ENCODE measurements at places on chromosomes 3 and 15.
A peak's percentile ranks its signal among the peaks of the same experiment; 100 is the strongest.

DNA sequence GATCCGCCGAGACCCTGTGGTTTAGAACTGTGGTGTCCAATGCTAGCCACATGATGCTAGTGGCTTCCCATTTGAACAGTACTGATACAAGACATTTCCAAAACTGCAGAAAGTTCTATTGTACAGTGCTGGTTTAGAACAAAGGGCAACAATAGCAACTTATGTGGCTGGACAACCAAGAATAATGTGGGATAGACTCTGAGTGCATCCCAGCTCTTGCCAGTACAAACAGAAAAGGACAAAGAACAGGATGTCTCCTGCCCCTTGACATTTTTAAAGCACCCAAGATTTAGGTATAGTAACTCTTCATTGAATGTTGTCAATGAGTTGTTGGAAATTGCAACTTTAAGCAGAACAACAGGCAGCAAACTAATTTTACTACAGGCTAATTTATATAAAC is 107.3 kb downstream of the ZNF385D start:
- no peak for DNase-seq

DNA sequence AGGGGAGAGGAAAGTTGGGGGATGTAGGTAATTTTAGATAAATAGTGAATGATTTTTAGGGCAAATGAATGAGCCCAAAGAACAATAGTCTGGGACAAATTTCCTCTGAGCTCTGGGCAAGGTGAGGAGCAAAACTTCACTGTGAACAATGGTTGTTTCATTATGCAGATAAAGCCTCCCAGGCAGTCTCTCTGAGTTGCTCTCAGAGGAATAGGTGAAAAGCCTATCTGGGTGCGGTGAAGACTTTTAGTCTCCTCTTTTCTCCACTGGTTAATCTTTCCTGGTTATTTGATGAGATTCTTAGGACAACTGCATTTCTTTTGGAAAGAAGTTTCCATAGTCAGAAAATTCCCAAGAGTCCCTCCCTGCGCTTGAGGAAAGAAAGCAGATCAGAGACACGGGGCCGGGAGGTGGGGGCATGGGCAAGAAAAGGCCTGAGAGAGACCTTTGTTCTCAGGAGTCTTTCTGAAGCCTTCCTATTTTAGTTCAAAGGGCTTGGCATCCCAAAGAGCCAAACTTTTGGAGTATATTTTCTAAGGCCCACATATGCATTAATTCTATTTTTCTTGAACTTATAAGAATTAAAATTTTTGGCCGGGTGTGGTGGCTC is 353.6 kb upstream of the SLCO3A1 start:
- no peak for DNase-seq

DNA sequence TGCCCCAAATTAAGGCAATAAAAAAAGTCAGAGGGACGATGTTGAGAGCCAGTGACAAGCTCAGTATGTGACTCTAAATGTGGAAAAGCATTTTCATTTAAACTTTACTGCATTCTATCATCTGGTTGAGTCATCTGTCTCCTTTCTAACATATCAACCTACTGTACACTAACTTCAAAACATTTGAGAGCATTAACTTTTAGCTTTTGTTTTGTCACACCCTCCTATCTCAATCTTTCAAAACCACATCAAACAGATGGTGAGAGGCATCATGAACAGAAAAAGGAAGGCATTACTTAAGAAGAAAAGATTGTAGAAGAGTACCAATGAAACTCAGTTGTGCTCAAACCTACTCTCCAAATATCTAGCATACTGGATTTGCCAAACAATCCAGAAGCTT is 4.8 kb downstream of the LRRC58 start:
- DNase-seq, result no peak

- DNase-seq, result no peak
Measured at GRCh38 chr3:185705498-185705897, 119.3 kb downstream of the IGF2BP2 start.

- DNase-seq, result no peak
Measured at GRCh38 chr15:82570721-82571508, 30.7 kb upstream of the RPS17 start.

DNA sequence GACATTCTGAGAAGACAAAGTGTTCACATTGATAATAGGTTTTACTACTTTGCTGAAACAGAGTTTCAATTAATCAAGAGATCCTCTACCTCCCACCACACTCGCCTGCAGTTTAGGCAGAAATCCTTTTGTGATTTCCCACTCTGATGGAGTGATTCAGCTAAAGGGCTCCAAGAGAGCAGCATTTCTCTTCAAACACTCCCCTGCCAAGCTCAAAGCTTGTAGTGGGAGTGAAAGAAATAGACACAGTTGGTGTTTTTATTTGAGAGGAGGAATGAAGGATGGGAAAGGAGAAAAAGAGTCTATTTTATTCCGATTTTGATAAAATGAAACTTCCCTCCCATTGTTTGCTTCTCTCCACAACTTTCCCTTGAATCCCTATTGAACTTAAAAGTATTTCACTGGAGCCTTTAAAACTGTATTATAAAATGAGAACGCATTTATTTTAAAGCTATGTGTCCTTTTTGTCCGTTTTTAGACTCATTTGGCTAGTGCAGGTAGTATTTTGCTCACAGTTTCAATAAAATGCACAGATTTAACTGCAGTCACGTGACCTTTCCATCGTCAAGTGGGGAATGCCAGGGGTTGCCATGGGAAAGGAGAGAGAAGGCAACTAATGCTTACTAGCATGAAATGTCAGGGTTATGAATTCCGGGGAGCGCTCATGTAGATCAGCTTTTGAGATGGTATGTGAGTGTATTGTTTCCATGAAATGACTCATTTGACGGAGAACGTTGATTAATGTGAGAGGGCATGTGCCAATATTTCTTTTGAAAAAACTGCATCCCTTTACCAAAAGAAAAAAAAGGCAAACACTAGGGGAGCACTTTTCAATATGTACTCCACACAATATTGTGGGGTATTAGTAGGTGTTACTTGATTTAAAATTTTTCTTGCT is 7.7 kb upstream of the OSBPL11 start:
- peak; percentile 2 for DNase-seq

DNA sequence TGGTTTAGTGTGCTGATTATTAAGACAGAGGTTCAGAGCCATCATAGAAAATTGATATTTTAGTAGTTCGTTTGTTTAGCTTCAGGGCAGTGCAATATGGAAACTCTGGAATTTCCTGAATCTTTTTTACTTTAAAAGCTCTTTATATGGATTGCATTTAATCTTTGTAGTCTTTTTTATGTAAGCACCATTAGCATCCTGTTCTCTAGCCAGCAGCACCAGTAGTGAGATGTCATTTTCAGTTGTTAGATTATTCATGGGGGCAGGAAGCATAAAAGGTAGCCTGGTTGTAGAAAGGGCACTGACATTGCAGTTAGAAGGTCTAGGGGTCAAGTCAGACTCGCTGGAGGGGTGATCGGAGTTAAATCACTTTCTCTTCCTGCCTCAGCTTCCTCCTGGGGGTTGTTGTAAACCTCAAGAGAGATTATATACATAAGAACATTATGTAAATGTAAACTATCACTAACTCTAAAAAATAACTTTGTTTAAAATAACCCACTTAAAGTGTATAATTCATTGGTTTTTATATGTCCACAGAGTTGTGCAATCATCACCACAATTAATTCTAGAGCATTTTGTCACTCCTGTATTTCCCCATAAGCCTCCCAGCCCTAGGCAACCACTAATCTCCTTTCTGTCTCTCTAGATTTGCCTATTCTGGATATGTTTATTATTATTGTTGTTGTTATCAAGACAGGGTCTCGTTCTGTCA is 31.4 kb upstream of the ITPKA start:
- no peak for DNase-seq

GRCh38 chr3:196344663-196345062 is 6.5 kb upstream of the TM4SF19 start:
- DNase-seq, result peak; percentile 95

GRCh38 chr3:12797124-12797891 is 828 bp downstream of the CAND2 start:
- DNase-seq, result no peak

GRCh38 chr15:85404176-85404917 is 23.9 kb downstream of the AKAP13 start:
- DNase-seq, result peak; percentile 40

DNA sequence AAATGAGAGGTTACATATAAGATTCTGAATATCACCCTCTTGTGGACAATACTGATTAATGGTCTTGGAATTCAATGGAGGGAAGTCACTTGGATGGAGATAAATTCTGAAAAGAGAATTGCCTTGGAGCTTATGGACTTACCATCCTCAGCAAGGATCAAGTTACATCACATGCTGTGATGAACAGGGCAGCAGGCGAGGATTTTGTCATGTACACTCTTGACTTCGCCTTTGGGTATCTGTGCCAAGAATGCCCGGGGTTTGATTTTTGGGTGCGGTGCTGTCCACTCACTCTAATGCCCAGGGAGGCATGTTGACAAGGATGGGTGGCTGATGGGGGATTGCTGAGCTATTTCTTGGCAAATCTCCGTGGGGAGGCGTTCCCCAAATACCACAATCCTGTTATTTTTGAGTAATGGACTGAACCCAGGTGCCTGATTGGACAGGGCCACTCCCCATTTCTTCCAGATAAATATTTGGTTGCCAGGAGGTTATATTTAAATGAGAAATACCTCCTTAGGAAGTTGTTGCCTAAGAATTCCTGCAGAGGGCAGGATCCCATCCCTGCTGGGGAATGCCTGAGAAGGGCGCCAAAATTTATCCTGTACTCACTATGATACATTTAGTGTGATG is 96.3 kb downstream of the TPRG1 start:
- DNase-seq, result no peak

GRCh38 chr3:112171144-112171543 is 38.1 kb upstream of the GCSAM start:
- no peak for DNase-seq

DNA sequence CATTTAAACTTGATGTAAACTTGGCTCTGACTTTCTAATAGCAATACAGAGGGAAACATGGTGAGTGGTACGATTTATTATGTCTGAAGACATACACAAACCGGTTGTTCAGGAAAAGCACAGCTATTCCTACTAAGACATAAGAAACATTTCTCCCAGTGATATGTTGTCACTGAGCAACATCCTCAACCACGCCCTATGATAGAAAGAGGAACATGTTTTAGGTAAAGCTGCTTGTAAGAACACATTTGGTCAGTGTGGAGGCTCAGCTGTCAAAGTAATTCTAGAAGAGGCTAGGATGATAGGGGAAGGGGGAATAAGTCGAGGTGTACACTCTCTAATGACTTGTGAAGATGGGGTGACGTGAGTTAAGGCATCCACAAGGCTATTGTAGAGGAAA is 42.7 kb upstream of the B3GNT5 start:
- peak; percentile 58 for DNase-seq

DNA sequence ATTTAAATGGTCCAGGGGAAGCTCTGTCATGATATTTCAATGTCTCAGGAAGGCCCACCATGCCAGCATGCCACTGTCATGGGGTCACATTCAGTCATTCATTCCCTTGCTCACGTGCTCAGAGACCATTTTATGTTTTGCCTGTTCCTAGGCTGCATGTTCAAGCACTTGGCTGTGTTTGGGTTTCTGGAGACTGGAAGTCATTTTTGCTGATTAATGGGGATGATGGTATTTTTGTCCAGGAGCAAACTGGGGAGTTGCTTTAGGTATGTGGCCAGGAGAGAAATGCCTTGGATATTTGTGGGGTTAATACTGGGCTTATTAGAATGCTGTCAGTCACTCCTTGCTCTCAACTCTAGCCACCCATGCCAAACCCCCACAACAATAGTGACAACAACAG is 303.5 kb downstream of the PTPRG start:
- DNase-seq, result no peak

DNA sequence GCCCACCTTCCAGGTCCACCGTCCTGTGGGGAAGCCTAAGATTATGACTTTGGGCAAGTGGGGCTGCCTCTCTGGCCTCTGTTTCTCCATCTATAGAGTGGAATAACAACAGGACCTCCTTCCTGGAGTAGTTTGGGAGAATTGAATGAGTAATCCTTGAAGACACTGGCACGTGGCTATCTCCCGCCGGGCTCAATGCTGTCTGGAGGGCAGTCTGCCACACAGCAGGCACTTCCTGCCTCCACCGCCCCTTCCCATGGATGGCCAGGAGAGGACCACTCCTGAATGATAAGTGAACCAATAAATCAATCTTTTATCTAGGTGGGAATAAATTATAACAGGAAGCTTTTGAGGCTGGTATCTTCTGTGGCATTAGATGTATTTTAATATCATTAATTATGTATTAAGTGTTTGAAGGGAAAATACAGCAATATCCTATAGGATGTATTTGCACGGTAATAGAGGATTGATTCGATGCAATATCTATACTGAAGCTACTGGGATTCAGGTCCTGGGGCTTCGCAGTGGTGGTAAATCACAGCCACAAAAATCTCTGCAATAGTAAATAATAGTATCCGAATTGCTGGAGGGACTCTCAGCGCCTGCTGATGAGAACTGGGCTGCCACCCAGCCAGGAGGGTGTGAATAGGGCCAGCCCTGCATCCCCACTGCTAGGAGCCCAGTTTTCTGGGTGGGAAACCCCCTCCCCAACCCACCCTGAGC is 15.9 kb downstream of the MEGF11 start:
- DNase-seq, result no peak

GRCh38 chr3:32255345-32255744 is 16.9 kb downstream of the CMTM8 start:
- no peak for DNase-seq

DNA sequence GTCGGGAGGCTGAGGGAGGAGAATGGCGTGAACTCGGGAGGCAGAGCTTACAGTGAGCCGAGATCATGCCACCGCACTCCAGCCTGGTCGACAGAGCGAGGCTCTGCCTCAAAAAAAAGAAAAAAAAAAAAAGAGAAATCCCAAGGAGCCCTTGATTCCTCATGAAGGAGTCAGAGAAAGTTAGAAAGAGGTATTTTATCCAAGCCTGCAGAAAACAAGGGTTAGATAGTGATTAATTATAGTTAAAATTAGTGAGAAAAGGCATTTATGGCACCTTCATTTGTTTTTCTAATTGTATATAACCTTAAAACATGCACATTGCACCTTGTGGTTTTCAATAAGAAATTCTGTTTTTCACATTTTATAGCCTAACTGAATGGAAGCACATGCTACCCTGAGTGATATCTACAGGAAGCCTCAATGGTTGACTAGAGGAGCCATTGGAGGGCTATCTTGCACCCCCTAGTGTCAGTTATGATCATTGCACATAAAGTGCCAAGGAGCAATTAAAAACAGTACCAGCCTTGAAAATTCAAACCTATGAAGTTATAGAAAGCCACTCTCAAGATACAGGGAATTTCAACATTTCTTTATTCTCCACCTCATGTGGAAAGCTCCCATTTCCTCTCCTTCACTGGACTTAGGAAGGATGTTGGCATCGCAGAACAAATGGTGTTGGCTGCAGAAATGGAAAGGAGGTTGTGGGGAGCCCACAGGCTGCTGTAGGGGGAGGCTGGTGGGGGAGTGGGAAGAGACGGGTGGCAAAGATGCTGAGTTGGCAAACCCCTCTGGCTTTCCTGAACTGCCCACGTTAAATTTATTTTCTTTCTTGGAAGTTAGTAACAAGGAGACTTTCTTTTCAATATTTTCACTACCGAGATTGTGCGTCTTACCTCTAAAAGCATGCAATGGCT is 48.5 kb downstream of the ITGA11 start:
- peak; percentile 75 for DNase-seq
